Hindlimb muscle (tissue), 1 donor: ENCODE measurements at places on chromosomes 2 and 18.

DNA sequence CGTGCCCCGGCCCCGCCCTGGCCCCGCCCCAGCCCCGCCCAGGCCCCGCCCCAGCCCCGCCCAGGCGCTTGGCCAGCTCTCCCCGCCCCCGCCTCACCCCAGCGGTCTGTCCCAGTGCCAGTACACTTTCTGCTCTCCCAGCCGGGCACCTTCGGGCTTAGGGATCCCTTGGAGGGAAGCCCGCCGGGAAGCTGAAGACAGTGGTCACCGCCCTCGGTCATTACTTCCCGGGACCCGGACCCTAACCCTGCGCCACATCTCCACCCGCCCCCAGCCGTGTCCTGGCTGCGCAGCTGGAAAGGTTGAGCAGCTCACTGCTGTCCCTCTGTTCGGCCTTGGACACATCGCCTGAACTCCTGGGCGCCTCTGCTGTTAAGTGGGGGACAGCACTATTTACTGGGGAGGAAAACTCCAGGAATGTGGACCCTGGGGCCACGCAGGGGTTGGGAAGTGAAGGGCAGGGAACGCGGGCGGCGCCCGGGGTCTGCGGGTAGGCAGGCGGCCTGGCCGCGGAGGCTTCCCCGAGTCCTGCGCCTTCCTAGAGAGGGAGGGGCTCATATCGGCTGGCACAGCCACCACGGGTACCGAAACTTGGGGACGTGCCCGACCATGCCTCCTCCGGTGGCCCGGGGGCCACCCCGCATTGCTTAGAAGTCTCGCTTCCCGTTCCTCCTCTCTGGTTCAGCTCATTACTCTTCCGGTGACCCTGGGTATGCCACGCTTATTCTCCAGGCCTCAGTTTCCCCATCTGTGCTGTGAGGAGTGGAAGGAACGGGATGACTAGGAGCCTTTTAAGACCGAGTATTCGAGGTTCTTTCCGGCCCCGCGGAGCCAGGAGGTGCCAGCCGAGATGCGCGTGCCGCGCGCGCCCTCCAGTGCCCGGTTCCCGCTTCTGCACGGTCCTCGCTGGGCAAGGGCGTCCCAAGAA, 121.0 kb downstream of the GYPC start:
- DNase-seq, result peak; percentile 90

GRCh38 chr2:107137706-107138105, 251.7 kb upstream of the ST6GAL2 start:
- no peak for DNase-seq

DNA sequence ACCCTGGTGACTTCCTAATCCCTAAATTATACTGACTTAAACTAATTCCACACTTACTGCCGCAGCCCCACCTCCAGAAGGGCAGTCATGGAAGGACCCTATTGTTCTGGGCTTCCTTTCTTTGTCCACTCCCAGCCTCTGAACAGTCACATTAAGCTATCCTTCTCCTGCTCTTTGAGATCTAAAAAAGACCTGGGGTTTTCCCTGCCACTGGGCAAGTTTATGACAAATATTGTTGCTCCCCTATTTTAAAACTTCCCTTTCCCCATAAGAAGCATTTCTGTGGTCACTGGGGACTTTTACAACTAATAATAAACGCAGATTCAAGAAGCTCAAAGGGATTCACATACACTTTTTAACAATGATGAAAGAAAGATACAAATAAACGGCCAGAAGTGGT, 47.2 kb upstream of the XPO1 start:
- no peak for DNase-seq

DNA sequence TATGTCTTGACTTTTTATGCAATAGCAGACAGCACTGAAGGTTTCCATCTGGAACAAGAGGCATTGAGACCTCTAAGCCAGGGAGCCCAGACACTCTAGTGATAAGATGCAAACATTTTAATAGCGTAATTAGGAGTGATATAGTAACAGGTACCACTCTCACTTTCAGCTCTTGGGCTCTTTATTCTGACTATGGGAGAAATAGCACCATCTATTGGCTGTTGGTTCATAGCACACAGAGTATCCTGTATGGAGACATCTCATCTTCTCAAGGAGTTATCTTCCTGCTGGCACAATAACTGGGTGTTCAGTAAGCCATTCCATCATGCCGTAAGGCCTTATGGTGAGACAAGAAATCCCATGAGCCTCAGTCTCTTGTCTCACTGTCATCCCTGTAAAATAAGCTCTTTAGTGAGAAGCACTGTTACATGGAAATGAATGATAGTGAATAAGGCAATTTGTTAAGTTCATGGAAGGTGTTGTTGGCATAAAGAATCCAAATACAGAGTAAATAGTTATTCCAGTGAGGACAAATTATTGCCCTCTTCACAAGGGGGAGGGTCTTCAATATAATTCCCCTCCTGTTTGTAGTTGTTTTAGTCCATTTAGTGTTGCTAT, 48.3 kb downstream of the THUMPD2 start:
- DNase-seq, result no peak

DNA sequence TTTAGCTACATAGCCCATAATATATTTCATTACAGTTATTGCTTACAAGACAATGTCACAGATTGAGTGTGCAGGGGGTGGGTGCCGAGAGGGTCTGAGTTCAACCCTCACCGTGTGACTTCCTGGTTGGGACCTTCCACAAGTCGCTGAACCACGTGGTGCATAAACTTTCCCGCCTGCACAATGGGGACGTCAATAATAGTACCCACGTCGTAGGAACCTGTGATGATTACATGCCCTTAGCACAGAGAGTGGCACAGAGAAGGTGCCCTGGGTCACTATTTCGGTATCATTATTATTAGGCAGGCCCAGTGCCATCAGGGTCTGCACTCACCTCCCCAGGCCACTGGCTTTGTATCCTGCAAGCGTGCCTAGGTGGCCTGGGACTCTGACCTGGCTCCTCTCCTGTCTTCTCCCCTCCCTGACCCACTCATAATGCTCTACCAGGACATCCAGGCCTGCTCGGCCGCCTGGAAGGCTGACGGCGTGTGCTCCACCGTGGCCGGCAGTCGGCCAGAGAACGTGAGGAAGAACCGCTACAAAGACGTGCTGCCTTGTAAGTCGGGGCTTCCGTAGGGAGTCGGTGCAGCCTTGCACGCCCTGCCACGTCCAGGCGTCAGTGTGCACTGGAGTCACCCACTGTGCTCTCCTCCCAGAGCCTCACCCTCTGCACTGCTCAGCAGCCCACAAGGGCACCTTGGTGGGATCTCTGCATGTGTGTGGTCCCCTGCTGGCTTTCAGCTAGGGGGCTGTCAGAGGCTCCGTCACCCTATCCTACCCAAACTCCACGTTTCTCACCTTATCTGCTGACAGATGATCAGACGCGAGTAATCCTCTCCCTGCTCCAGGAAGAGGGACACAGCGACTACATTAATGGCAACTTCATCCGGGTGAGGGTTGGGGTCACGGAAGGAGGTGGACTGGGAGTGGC, 2.8 kb downstream of the PTPN18 start:
- DNase-seq, result no peak

DNA sequence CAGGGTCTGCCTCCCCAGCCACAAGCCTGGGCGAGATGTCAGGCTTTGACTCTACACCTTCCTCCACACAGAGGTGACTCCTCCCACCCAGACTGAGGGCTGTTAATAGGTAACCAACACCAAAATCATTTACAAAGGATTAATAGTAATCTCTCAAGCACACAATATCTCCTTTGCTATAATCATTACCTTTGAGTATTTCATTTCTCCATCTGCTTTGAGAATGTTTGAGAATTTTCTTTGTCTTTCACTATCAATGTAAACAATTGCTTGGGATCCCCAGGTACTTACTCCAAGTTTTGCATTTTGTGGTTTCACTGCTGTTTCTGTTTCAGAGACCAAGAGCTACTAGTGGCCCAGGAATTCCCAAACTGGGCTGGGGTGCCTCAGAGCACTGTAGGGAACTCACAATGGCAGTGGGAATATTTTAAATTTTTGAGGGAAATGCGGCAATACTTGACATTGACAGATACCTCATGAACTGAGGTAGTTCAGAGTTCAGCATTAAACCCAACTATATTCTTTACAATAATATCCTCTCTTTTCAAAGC, 166.4 kb upstream of the MGAT5 start:
- no peak for DNase-seq

DNA sequence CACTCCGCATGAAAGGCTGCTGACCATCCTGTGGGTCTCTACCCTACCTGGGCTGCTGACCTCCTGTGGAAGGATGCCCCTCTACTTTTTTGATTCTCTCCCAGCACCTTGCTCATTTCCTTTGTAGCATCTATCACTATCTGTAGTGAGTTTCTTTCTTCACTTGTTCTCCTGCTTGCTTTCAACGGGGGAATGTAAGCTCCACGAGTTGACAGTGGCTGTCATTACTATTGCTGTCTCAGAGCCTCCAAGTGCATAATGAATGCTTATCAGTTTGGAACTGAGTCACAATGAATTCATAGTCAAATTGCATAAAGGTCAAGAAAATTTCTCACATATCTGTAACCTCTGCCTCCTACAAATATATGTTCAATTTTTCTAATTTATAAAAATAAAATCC, 477.7 kb downstream of the PLCL1 start:
- no peak for DNase-seq

DNA sequence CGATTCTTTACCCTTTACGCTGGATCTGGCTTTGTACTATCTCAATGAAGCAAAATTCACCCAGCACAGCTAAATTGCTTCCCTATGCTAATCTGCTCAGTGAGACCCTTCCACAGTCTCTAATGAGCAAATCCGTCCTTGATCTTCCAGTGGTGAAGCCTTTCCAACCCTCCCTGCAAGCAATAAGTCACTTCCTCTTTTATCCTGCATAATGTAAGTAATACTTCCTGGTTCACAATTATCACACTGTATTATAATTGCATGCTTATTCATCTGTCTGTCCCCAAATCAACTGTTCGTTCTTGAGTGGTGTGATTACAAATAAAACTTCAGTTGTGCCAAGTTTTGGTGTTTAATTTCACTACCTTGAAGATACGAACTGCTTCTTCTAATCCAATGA, 404.0 kb downstream of the ADCYAP1 start:
- no peak for DNase-seq

- DNase-seq, result no peak
These were observed 580.8 kb downstream of the ERBB4 start for GRCh38 chr2:211957799-211958198.

GRCh38 chr2:127664065-127664894, 11.1 kb downstream of the LIMS2 start:
- no peak for DNase-seq

DNA sequence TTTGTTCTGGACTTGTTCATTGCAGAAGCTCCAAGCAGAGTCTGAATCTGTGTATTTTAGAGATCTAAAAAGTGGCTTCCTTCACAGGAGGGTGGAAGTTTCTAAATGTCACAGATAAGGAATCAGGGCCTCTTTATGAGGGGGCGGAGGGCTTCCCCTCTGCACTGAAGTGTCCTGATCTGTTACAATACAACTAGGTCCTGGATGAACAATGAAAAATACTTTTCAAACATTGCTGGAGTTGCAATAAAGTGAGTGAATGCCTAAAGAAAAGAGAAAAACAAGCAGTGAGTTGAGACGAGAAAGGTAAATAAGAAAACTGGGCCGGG, 179.3 kb upstream of the HDAC4 start:
- DNase-seq, result no peak

GRCh38 chr2:96734880-96735583, 4.8 kb downstream of the LMAN2L start:
- DNase-seq, result no peak

DNA sequence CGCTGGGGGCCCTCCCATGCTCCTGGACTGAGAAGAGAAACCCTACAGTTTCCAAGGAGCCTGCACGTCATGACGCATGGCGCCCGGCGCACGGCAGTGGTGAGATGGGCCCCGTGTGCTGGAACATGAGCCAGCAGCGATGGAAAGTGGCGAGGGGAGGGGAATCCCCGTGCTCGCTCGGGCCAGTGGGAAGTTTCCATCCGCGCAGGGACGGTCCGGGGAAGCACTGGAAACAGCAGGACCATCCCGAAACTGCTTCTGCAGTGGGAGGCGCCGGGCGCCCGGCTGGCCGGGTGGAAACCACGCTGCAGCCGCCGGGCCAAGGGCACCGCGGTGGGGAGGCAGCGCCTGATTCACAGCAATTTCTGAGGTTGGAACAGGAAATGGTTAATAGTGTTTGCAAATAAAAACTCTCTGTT, 4.9 kb upstream of the PDCD1 start:
- DNase-seq, result peak; percentile 81

GRCh38 chr18:34083910-34084535, 140.7 kb downstream of the NOL4 start:
- DNase-seq, result peak; percentile 4

DNA sequence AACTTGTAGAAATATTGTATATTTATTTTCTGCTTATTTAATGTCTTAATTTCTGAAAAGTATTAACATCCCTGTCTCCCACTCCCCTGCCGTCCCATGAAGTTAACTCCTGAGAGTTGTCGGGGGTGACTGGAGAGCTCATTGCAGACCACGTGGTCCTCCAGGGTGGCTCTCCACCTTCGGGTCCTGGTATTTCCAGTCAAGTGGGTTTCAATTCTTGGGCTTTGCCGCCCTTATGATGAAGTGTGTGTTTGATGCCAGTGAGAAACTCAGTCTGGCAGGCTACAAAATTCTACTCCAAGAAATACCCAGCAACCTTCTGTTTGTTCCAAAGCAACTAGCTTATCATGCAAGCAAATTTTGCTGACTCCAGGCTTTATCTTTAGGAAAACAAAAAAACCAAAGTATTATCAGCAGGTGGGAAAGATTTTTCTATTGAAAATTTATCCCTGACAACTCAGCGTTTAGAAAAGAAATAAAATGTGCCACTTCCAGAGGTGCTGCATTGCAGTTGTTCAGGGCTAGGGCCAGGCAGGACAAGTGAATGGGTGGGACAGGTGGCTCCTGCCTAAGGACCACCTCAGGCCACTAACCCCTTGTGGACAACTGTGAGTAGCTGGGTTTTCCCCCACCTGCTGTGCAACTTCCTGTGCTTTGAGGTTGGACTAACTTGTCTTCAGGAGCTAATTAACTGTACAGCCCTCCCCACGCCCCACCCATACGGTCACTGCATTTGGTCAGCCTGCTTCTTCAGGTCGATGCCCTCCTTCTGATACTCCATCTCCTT, 46.6 kb downstream of the BCL2L11 start:
- no peak for DNase-seq

DNA sequence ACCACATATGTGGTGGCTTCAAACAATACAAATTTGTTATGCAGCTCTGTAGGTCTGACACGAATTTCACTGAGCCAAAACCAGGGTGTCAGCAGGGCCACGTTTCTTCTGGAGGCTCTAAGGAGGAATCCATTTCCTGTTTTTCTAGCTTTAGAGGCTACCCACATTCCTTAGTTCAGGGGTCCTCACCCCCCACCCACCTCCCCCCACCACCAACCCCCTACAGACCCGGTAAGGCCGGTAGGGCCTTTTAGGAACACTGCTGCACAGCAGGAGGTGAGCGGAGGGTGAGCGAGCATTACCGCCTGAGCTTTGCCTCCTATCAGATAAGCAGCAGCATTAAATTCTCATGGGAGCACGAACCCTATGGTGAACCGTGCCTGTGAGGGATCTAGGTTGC, 10.6 kb upstream of the SLC39A10 start:
- no peak for DNase-seq

DNA sequence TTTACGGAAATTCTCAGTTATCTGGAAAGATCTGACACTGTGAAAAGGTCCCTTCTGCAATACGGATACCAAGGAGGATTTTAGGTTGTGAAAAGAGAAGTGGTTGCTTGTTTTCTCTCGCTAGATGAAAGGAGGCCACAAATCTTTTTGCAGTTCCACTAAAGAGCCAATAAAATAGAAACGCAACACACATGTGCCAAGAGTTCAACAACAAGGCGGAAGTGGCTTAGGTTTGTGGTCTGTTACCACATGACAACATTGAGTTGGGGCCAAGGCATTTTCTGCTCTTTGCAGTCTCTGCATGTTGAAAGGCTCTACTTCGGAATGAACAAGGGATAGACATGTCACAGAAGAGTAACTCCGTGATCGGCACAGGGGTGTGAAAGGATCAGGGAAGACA, 115.7 kb upstream of the OSR1 start:
- no peak for DNase-seq
